Activated CD4-positive, alpha-beta T cell treated with anti-CD3 and anti-CD28 coated beads, Interleukin-2, amount 50 U/mL, for 24 hours (primary cell): ENCODE measurements at places on chromosomes 16 and 17.

DNA sequence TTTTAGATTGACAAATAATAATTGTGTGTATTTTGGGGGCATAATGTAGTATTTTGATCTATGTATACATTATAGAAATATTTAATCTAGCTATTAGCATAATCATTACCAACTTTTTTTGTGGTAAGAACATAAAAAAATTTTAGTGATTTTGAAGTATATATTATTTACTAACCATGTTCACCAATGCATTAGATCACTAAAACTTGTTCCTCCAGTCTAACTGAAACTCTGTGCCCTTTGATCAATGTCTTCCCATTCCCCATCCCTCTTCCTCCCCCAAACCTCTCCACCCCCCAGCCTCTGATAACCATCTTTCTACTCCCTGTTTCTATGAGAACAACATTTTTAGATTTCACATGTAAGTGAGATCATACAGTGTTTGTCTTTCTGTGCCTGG lies 8.5 kb downstream of the EFCAB13 start:
- DNase-seq = no peak

- DNase-seq = no peak
Measured at GRCh38 chr16:88618182-88618955, 20.0 kb upstream of the IL17C start.

DNA sequence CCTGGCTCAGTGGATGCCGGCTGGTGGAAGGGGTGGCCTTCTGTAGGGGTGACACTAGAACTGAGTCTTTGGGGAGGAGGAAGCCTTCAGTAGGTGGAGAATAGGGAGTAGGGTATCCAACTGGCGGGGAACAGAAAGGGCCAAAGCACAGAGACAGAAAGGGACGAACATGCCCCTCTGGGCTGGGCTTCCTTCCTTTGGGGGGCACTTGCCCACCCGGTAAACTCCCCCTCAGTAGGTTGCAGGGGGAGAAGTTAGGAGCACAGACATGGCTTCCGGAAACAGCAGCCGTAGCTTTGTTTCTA lies 774 bp downstream of the ENGASE start:
- no peak for DNase-seq

DNA sequence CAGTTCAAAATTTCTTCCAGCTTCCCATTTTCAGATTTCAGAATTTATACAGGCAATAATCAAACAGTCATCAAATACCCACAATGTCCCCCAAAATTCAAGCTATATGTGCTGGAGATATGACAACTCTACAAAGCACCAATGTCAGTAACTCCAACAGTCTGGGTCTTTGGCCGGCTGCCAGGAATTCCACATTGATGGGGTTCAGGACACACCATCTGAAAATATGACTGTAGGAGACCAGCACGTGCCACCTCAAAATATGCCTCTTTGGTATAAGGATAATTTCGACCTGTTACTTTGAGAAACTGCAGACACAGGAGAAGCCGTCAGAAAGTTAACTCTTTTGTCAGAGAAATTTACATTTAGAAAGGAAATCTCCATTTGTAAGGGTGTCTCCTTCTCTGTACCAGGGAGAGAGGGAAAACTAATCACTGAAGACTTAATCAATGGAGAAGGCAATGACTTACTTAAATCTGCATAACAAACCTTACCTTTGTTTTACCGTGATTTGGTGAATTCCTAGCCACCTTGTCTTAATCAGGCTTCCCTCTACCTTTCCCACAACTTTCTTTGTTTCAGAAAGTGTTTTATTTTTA lies 594.3 kb upstream of the CDH5 start:
- no peak for DNase-seq

DNA sequence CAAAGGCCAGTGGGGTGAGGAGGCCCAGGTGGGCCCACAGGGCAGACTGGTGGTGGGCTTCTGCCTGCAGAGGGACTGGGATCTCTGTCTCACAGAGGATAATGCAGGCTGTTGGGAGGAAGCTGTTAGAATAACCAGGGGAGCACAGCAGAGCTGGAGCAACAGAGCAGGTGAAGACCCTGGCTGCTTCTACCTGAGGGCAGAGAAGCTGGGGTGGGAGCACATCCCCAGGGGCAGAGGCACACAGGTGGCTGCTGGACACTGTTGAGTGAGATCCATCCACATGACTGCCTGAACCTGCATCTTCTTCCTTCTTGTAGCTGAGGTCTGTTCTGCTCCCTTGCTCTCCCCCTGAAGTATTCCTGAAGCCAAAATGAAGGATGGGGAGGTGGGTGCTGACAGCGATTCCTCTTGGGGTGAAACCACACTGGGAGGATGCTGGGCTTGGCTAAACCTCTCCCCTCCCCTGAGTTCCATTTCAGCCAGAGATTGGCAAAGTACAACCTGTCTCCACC lies 1725.0 kb downstream of the TP53TG3F start:
- DNase-seq = no peak
